NCI-H2081 (cell line): ENCODE measurements at places on chromosomes 3 and 15.

DNA sequence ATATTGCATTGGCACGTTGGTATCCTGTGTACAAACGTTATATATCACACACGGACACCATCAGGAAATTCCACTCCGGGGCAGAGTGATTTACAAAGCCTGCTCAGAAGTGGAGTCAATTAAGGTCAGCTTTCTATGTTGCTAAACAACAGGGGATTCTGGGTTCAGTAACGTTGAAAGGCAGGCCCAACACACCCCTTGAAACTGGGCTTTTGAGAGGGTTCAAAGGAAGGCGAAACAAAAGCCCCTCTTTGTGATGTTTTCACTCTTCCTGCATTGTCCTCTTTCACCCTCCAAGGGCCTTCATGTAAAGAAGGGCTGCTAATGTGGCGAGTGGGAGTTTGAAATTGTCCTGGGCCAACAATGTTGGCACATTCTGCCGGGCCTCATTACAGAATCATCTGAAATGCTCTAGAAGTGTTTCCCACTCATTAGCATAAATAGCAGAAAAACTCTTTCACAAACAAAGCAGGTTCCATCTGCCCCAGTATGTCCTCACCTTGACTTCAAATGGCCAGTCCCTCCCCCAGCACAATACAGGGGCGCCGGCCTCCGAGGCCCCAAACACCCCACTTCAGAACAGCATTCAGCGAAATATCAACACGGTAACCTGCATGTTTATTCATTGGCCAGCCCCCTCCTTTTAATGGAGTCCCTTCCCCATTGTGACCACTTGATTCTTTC lies 76.4 kb downstream of the HES1 start:
- no peak for DNase-seq

DNA sequence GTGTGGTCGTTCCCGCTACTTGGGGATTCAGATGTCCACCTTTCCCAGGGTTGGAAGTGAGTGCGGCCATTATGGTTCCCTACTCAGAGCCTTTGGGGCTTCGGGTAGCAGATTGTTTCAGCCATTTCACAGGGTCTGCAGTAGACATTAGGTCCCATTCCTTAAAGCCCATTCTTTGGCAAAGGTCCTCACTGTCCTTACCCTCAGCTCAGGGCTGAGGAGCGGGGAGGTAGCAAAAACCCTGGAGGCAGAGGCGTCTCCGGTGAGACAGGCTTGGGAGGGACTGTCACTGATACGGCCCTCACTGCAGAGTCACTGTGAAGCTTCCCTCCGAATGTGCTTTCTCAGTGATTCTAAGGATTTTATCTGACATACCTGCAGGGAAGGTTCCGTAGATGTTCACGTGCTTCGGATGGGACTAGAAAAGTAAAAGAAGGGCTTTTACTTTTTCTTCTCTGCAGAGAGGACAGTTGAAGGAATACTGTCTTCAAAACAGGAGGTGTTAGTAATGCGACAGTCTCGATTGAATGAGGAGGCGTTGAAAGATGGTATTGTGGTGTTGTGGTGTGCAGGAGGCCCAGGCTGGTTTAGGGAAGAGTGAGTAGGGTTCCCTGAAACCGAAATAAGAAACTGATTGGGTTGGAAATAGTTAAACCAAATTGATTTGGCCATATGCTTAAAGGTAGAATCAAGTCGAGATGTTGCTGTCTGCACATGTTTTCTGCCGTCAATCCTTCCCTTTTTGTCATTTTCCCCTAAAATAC lies 630 bp downstream of the ATP6V1A start:
- DNase-seq = no peak

- DNase-seq = no peak
These were observed 168.4 kb upstream of the CCDC54 start for GRCh38 chr3:107208796-107209195.

GRCh38 chr3:67691926-67692325 lies 37.5 kb upstream of the SUCLG2 start:
- DNase-seq = no peak

DNA sequence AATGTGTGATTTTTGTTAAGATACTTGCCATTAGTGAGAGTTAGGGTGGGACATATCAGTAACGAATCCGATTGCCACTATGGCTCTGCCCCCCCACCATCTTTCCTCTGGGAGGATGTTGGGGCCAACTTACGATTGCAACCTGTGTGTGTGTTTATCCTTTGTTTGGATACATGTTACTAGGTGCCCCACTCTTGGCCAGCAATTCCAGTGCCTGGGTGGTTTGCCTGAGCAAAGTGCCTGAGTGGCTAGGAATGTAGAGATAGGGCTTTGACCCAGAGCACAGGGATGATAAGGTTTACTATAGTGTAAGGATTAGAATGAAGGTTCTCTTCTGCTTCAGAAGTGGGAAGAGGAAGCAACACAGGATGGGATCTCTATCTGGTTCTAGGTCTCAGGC lies 231.8 kb downstream of the TP63 start:
- no peak for DNase-seq
